Activated CD4-positive, alpha-beta T cell treated with anti-CD3 and anti-CD28 coated beads, Interleukin-10, Interleukin-2, amounts not matched to agents 100 ng/mL and 50 ng/mL, durations not matched to agents 16 hours and 8 hours (primary cell): ENCODE measurements at places on chromosomes 1 and 21.

DNA sequence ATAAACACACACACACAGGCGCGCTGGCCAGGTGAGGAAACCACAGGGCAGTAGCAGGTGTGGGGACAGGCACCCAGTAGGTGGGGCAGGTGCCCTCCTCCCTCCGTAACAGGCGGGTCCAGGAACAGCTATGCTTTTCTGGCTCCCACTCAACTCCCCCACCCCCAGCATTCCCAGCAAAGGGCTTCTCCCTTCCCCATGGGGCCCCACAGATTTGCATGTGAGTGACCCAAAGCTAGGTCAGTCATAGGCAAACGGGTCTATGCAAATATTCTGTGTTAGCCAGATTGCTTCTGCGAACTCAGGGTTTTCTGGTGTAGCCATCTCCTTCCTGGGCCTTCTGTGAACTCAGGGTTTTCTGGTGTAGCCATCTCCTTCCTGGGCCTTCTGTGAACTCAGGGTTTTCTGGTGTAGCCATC, 114.2 kb downstream of the SIK1 start:
- DNase-seq = no peak

- DNase-seq = no peak
These were observed 61.0 kb upstream of the SLC44A3 start for GRCh38 chr1:94759188-94759587.

- no peak for DNase-seq
These were observed 5.9 kb downstream of the ANKRD13C start for GRCh38 chr1:70348399-70349165.

GRCh38 chr21:46048926-46049889, 48.7 kb upstream of the COL6A2 start:
- no peak for DNase-seq

DNA sequence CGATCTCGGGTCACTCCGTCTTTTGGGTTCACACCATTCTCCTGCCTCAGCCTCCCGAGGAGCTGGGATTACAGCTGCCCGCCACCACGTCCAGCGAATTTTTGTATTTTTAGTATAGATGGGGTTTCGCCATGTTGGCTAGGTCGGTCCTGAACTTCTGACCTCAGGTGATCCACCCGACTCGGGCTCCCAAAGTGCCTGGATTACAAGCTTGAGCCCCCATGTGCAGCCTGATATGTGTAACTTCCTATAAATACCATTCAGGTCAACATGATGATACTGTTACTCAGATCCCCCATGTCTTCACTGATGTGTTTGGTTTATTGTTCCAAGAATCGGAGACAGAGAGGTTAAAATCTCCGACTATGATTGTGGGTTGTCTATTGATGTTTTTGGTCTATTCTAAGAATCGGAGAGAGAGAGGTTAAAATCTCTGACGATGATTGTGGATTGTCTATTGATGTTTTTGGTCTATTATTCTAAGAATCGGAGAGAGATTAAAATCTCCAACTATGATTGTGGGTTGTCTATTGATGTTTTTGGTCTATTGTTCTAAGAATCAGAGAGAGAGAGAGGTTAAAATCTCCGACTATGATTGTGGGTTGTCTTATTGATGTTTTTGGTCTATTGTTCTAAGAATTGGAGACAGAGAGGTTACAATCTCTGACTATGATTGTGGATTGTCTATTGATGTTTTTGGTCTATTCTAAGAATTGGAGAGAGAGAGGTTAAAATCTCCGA, 17.0 kb downstream of the C1orf159 start:
- DNase-seq = peak; percentile 64

DNA sequence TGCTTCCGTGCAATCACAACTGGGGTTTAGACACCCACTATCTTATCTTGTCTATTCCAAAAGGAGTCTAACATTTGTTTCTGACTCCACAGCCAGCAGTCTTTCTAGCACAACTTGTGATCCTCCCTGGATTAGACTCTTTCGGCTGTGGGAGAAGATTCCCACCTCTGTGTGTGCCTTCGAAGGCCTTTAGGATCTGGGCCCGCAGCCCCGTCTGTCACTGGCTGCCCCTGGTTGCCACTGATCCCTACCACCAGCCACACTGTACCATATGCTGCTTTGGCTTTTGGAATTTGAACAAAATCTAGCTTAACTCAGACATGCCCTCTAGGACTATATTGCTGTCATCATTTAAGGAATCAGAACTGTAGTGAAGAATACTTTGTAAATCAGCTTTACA, 18.0 kb downstream of the NTPCR start:
- no peak for DNase-seq

DNA sequence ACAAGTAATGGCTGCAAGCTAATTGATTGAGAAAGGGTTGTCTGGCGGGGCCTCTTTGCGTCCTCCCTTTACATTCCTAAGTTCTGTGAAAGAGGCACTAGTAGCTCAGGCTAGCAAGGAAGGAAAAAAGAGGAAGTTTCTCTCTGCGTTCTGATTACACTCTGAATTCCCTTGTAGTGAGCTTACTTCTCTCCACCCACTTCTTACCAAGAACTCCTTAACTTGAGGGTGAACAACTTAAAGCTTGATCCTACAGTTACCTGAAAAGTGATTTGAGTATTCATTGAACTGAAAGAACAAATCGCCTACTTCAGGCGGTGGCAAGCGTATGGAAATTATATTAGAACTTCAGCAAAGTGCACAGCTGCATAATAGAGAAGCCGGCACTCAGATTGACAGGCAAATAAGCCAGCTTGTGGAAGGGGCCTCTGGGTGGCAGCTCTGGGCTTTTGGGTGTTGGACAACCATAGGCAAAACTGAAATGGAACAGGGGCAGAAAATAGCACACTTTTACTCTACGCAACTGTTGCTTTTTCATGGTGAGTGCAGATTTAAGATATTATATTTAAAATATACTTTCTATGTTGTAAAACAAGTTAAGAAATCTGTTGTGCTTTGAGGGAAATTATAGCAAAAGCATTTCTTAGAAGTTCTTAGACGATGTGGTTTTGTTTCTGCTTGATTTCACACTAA, 464.5 kb downstream of the USP25 start:
- DNase-seq = peak; percentile 11

GRCh38 chr1:225534135-225534534, 106.3 kb upstream of the LBR start:
- no peak for DNase-seq

GRCh38 chr1:29706936-29707335, 470.6 kb downstream of the PTPRU start:
- peak; percentile 81 for DNase-seq

GRCh38 chr1:2347409-2347785, 44.0 kb downstream of the MORN1 start:
- DNase-seq = no peak

DNA sequence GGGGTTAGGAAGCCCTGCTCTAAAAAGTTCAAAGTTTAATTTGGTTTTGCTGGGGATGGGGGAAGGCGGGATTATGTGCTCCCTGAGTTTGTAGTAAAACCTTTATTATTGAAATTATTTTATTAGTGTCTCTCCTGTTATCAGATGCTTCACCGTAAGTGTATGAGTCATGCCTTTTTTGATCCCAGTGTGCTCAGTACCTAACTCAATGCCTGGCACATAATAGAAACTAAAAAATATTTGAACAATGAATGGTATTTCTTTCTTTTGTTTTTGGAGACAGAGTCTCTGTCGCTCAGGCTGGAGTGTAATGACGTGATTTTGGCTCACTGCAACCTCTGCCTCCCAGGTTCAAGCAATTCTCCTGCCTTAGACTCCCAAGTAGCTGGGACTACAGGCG, 6.4 kb downstream of the SNRPE start:
- DNase-seq = no peak

DNA sequence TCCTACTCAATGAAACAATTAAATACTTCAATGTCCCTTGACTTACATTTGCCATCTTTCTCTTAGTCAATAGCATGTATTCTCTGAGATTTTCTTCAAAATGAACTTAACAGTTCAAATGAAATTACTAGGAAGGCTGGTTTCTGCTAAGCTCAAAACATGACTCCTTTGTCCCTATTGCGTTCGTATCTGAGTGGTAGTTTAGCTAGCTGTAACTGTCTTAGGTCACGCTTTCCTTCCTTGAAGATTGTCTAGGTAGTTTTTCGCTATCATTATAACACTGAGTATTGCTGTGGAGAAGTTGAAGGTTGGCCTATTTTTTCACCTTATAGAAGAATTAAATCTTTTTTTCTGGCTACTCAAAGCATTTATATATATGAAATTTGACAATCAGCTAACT, 1535.2 kb downstream of the PLA2G4A start:
- no peak for DNase-seq

DNA sequence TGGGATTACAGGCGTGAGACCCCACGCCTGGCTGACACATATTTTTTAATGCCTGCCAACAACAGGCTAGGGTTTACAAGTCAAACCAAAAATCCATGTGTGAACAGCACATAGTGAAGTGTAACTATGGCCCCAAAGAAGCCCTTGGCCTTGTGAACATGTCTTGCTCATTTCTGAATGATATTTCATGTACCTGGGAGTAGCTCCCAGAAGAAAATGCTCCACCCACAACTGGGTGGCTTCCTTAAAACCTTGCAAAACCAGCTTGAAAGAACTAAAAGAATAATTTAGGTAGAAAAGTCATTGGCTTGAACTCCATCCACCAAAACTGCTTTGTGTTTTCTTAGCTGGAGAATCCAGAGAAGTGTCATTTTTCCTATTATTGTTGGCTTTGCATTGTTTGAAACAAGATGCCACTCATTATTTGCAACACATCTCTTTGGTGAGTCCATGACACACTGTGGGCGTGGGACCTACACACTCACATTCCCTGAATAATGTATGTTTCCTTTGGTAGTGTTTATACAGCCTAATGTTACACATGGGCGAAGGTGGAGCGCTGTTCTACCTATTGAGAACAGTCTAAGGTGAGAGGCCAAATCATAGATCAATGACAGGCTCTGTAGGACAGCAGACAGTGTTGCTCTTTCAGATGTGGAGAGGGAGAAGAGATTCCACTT, 28.5 kb upstream of the SDE2 start:
- DNase-seq = no peak

- no peak for DNase-seq
These were observed 68.5 kb downstream of the ATP2B4 start for GRCh38 chr1:203695116-203695515.

- DNase-seq = no peak
These were observed 6.1 kb downstream of the PCSK9 start for GRCh38 chr1:55045430-55045829.

GRCh38 chr1:71777094-71777493, 505.2 kb downstream of the NEGR1 start:
- DNase-seq = no peak

- no peak for DNase-seq
These were observed 40.4 kb downstream of the SLC9A1 start for GRCh38 chr1:27114546-27114945.

GRCh38 chr1:196142111-196142640, 466.1 kb downstream of the KCNT2 start:
- DNase-seq = no peak

DNA sequence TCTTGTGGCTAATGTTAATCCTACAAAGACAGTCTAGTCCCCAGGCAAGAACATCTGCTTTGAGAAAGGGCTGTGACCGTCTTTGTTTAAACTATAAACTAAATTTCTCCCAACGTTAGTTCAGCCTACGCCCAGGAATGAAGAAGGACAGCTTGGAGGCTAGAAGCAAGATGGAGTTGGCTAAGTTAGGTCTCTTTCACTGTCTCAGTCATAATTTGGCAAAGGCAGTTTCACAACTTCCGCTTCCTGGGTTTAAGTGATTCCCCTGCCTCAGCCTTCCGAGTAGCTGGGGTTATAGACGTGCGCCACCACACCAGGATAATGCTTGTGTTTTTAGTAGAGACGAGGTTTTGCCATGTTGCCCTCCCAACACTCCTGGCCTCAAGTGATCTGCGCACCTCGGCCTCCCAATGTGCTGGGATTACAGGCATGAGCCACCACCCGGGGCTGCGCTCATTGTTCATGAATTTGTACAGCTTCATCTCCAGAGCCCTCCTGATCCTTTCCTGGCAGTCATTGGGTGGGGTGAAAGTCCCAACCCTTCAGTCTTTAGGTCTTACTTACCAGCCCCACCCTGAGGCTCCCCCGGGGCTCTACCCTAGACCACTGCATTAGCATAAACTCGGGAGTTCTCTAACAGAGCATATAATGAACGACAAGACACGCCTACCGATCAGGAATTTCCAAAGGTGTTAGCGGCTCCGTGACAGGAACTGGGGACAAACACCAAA, 4.9 kb upstream of the MASP2 start:
- DNase-seq = peak; percentile 33

GRCh38 chr1:23013657-23014056, 2.0 kb downstream of the TEX46 start:
- no peak for DNase-seq

DNA sequence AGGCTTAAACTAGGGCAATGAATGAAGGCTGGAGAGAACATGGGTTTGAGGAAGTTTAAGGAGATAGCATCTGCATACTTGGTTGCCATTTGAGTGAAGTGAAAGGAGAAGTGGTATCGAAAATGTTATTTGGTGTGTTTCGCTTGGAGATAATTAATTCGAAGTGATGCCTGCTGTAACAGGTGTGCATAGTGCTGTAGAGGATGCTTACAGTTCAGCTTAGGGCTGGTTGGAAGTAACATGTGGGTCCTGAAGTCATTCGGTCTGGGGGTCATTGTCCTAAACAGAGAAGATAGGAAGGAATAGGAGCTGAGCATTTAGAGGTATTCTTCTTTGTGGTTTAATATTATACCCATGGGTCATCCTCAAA, 301 bp upstream of the NUDT17 start:
- DNase-seq = no peak

GRCh38 chr1:61358770-61359455, 276.6 kb downstream of the NFIA start:
- peak; percentile 4 for DNase-seq

GRCh38 chr1:81598623-81599022, 202.1 kb upstream of the ADGRL2 start:
- DNase-seq = no peak

- DNase-seq = peak; percentile 57
These were observed 37.6 kb upstream of the SAMSN1 start for GRCh38 chr21:14583629-14584255.

- DNase-seq = peak; percentile 92
These were observed 65.7 kb downstream of the MAP3K7CL start for GRCh38 chr21:29195981-29196669.

GRCh38 chr21:34762786-34763185, 94.0 kb downstream of the CLIC6 start:
- no peak for DNase-seq

- DNase-seq = no peak
These were observed 106.6 kb downstream of the NPHP4 start for GRCh38 chr1:5885471-5886139.

GRCh38 chr1:203335503-203335902, 15.4 kb downstream of the FMOD start:
- no peak for DNase-seq
